Memory B cell (primary cell): ENCODE measurements at places on chromosomes 3 and 15.

DNA sequence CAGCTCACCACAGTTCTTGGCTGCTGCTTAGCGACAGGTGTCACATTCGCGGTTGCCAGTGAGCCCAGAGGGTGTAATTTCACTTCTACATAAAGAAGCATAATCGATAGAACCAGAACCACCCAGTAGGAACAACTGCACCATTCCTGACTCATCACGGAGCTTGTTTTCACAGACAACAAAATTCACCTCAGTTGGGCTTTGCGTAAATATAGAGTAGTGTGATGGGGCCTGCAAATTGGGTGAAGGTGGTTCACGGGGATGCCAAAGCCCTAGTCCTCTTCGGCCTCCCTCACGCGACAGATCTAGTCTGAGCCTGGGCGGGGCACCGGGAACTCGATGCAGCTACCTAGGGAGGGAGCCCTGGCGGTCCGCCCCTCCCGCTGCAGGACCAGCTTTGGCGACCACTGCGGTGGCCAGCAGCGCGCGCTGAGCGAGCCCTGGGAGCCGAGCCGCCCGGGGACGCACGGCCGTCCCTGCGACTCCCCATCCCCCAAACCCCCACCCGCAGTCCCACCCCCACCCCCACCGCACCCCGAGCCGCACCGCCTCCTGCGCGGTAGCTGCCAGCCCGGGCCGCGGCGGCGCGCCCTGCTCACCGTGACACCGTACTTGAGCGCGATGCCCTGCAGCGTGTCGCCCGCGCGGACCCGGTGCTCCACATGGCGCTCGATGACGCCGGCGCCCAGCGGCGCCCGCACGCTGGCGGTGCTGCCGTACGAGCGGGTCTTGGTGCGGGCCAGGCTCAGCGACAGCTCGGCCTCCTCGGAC is 519 bp downstream of the LYSMD2 start:
- peak; percentile 24 for DNase-seq

- DNase-seq = no peak
These were observed 380.7 kb downstream of the EPHB1 start for GRCh38 chr3:135175728-135176277.

GRCh38 chr3:58613236-58614132 is 36.3 kb upstream of the FAM107A start:
- no peak for DNase-seq

GRCh38 chr3:170542704-170543103 is 43.2 kb downstream of the SLC7A14 start:
- DNase-seq = no peak

DNA sequence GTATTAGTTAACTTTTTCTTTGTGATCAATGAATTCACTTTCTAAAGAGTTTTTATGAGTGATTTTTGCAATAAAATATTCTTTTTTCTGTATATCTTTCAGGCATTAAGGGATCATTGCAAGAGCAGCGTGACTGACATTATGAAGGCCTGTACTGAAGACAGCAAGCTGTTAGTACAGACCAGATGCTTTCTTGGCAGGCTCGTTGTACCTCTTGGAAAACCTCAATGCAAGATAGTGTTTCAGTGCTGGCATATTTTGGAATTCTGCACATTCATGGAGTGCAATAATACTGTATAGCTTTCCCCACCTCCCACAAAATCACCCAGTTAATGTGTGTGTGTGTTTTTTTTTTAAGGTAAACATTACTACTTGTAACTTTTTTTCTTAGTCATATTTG is 24.4 kb downstream of the SELENOT start:
- DNase-seq = no peak
